ENCODE measurements at places on chromosomes 6 and 20. TPM values are rescaled to one million over a fixed set of nuclear protein-coding genes. Genes with fewer than 3 reads are reported as not detected.

- no peak for DNase-seq
- no peak overlapping the region for H3K27ac ChIP-seq
- no peaks in the 10 kb centered on the region for H3K4me1 ChIP-seq
Observed at GRCh38 chr20:7879883-7880282, 60.4 kb downstream of the HAO1 start.

DNA sequence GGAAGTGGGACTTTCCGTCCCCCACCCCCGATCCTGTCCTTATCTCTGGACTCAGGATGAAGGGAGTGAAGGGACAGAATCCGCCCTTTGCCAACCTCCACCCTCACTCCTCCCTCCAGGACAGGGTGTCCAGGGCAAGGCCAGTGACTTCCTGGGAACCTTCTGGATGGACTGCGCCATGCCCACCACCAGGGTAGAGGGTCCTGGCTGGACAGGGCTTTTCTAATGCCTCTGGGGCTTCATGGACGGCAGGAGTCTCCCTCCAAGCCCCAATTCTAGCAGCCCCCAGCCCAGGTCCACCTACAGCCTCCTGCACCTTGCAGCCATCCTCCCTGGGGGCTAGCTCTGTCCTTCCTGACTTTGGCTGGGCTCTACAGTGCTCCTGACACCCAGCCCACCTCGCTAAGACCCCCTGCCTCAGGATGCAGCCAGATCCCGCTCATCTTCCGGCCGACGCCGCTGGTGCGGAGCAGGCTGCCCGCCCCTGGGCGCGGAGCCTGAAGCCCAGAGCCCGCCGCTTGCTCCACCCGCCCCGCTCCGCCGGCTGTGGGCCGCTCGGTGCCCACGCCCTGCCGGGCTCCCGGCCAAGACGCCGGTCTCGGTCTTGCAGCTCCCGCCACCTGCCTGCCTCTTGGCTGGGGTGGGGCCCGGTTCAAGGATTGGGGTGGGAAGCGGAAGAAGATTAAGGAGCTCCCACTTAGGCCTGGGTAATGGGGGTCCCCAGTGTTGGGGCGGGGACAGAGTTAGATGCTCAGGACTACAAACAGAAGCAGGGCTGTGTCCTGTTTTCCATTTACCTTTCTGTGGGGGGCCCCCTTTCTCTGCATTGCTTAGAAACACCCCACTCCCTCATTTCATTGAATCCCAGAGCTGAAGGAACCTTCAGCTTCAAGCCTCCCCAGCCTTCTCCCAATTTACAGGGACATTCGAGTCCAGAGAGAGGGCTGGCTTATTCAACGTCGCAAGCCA, 72.8 kb downstream of the MDGA1 start:
- H3K4me3 ChIP-seq, result no peak overlapping the region
- no peaks in the 10 kb centered on the region for H3K27me3 ChIP-seq
- no peak overlapping the region for H3K27ac ChIP-seq
- H3K4me1 ChIP-seq, result peaks cover 8% of the 10 kb centered on the region
- no peak for DNase-seq
- no peaks in the 10 kb centered on the region for H3K36me3 ChIP-seq

- H3K4me1 ChIP-seq, result no peaks in the 10 kb centered on the region
- H3K27me3 ChIP-seq, result no peaks in the 10 kb centered on the region
- no peak overlapping the region for H3K4me3 ChIP-seq
- no peaks in the 10 kb centered on the region for H3K36me3 ChIP-seq
- no peak overlapping the region for H3K27ac ChIP-seq
Observed at GRCh38 chr6:8831366-8832152, 396.2 kb upstream of the SLC35B3 start.

DNA sequence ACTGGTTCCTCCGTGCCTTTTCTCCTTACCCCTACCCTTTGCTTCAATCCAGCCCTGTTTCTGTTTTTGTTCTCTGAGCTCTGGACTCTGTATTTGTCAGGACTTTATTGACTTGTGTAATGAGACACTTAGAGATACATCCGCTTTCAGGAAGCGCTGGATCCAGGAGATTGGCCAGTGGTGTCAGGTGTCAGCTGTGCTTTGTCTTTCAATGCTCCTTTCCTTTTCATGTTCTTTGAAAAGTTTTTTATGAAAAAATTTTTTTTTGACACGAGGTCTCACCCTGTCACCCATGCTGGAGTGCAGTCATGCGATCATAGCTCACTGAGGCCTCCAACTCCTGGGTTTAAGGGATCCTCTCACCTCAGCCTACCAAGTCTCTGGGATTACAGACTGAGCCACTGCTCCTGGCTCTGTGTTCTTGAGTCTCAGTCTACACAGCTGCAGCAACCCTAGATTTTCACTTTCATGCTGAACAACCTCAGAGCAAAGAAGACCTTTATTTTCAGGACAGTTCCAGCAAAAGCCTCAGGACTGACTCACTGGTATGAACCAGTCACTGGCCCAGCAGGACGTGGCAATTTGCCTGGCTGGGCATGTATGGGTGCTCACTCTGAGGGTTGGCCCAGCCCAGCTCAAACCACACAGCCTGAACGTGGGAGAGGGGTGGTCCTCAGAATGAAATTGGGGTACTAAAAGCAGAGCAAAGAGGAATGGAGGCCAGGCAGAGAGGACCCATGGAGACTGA, 108.5 kb downstream of the DHX35 start:
- no peaks in the 10 kb centered on the region for H3K36me3 ChIP-seq
- H3K4me1 ChIP-seq, result no peaks in the 10 kb centered on the region
- DNase-seq, result no peak
- H3K27ac ChIP-seq, result no peak overlapping the region
- H3K4me3 ChIP-seq, result no peak overlapping the region

The HLA-G gene
- total RNA-seq, result not detected

DNA sequence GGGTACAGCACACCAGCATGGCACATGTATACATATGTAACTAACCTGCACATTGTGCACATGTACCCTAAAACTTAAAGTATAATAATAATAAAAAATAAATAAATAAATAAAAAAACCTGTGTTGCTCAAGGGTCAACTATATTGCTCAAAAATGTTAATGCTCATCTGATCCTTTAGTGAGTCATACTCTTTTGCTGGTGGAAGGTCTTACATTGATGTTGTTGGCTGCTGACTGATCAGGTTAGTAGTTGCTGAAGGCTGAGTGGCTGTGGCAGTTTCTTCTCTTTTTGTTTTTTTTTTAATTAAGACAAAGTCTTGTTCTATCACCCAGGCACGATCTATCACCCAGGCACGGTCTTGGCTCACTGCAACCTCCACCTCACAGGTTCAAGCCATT, 29.6 kb upstream of the SMIM26 start:
- no peak overlapping the region for H3K27ac ChIP-seq
- H3K27me3 ChIP-seq, result no peaks in the 10 kb centered on the region
- no peak for DNase-seq
- H3K36me3 ChIP-seq, result peaks cover 38% of the 10 kb centered on the region
- H3K4me1 ChIP-seq, result no peaks in the 10 kb centered on the region
- H3K4me3 ChIP-seq, result no peak overlapping the region

GRCh38 chr6:57313711-57314471, 3.5 kb upstream of the PRIM2 start:
- DNase-seq, result peak; percentile 34
- peaks cover 16% of the 10 kb centered on the region for H3K4me1 ChIP-seq
- no peak overlapping the region for H3K27ac ChIP-seq
- H3K4me3 ChIP-seq, result no peak overlapping the region
- H3K36me3 ChIP-seq, result peaks cover under 1% of the 10 kb centered on the region

The SLC22A7 gene
- not detected for total RNA-seq

DNA sequence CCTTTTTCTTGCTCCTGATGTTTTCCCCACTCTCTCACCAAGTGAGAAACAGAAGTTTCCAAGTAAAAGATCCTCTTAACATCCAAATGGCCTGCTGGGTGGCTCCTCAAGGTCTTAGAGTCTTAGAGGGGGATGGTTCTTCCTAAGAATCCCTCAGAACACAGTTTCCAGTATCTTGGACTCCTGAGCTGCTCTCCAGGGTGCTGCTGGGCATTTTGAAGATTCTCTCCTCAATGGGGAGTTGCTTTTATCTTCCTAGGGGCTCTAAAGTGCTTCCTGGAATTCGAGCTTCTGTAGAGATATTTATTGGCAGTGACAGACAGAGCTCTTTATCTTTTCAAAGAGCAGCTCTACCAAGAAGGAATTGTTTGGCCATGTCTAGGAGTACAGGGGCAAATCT, 70.8 kb upstream of the SLC35B3 start:
- no peaks in the 10 kb centered on the region for H3K4me1 ChIP-seq
- no peak for DNase-seq
- H3K27ac ChIP-seq, result no peak overlapping the region
- H3K36me3 ChIP-seq, result no peaks in the 10 kb centered on the region
- no peak overlapping the region for H3K4me3 ChIP-seq

Measured in Karpas-422 (cell line).